NCI-H69 (cell line): ENCODE measurements at places on chromosomes 3 and 15.

DNA sequence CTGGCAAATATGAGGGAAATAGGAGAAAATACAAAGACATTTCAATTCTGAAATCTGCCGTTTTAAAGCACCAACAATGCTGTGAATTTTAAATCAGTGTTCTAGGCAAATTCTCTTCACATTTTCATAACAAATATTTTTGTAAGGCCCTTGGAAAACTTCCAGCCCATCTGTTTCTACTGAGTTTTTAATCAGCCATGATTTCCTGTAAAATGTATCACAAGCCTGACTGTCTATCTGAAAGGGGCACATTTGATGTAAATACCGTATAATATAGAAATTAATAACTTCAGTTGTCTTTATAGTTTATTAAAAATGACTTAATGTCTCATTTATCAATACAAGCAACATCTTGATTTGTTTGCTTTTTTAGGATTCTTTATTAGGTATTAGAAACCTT is 454.7 kb downstream of the PYDC2 start:
- DNase-seq: no peak

DNA sequence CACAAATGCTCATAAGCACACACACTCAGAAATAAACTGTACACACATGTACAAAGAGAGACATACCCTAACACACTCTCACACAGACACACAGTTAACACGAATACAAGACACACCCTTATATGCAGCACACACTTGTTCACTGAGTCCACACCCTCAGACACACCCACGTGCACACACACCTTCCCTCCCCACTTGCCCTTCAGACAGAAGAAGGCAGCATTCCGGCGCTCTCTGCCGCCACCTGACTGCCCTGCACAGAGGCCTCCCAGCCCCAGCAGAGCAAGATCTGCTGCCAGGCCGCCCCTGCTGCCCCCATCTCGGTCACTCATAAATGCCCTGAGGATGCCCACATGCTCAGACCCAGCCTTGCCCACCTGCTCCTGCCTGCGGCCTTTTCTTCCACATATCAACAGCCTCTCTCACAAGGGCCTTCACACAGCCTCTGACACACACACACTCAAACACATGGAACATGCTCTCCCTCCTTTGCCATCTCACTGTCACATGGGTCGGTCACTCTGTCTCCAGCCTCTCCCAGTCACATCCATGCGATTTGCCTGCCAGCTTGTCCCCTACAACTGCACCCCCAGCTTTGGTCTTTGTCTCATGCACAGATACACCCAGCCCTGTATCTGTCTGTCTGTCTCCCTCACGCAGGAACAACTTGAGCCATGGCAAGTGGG is 71.1 kb downstream of the EPHB3 start:
- DNase-seq: no peak

DNA sequence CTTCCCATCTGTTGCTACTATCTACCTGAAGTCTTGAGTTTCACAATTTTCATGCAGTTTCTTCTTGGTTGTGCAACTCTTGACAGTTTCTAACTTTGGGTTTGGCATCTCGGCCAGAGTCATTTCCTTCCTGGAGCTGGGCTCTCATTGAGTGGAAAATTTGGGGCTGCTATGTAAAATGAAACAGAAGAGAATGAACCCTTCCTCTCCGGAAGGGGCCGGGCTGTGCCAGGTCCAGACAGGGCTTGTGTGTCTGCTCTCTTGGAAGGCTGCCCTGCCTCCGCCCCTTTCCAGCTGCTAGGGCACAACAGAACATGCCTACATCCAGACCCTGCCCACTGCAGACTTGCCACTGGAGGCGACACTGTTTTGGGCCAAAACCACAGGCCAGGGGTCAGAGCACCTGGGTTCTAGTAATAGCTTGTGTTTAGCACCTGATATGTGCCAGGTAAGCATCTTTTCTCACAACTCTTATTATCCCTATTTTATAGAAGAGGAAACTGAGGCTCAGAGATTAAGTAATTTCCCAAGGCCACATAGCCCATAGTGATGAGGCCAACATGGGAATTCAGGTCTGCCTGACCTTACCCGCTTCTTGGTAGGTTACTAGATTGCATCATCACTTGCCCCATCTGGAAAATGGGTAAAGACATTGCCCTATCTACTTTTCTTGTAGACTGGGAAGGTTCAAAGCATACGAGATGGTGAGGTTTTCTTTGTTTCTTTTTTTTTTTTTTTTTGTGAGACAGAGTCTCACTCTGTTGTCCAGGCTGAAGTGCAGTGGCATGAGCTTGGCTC is 25.0 kb downstream of the IRAK2 start:
- peak; percentile 40 for DNase-seq

DNA sequence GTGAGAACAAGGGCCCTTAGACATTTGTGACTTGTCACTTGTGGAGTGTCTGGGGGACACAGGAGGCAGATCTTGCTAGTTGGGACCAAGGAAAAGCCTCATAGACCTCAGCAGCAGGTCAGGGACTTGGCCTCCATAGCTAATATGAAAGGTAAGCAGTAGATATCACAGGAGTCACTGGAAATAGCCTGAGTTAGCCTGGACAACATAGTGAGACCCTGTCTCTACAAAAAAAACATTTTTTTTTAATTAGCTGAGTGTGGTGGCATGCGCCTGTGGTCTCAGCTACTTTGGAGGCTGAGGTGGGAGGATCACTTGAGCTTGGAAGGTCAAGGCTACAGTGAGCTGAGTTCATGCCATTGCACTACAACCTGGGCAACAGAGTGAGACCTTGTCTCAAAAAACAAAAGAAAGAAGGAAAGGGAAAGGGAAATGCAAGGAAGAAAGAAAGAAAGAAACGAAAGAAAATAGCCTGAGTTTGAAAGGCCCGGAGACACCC is 37.1 kb upstream of the CLK3 start:
- DNase-seq: no peak

DNA sequence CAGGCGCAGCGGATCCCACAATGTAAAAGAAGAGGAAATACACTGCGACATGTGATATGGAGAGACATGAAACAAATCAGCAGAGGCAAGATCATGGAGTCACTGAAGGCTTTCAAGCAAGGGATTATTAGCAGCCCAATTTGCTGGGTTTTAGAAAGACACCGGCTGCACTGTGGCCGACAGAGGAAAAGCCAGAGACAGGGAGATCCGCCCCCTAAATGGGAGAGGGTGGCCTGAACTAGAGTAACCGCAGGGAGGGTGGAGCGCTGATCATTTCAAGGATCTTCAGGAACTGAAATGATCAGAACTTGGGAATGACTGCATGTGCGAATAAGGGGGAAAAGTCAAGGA is 612 bp upstream of the C15orf40 start:
- peak; percentile 61 for DNase-seq

DNA sequence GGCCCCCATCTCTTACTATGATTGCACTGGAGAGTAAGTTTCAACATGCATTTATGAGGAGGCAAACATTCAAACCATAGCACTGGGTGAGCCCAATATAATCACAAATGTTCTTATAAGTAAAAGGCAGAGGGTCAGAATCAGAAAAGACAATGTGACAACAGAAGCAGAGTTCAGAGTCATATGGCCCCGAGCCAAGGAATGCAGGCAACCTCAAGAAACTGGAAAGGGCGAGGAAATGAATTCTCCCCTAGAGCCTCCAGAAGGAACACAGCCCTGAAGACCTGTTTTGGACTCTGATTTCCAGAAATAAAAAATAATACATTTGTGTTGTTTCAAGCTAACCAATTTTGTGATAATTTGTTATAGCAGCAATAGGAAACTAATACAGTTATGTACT is 81.3 kb upstream of the ABI3BP start:
- DNase-seq: no peak

- DNase-seq: no peak
Observed at GRCh38 chr3:73437828-73438227, 186.9 kb downstream of the PDZRN3 start.
